ENCODE measurements at places on chromosomes 12 and 14.

DNA sequence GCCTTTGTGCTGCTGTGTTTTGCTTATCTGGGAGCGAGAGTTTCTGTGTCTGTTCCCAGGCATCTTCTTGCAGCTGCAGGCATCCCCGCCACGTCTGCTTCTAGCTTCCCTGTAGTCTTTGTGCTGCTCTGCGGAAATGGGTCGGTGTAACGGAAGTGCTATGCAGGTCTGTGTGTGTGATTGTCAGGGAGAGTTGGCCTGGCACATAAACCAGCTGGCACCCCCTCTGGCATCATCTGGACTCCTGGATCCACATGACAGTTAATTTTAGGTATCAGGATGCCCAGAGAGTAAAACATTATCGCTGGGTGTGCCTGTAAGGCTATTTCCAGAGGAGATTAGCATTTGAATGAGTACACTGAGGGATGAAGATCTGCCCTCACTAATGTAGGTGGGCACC, 9.4 kb upstream of the OASL start:
- no peak for DNase-seq

GRCh38 chr12:130640901-130641300, 75.2 kb downstream of the RIMBP2 start:
- no peak for DNase-seq

- DNase-seq = peak; percentile 22
Measured at GRCh38 chr14:23640524-23641141, 4.5 kb downstream of the DHRS2 start.

DNA sequence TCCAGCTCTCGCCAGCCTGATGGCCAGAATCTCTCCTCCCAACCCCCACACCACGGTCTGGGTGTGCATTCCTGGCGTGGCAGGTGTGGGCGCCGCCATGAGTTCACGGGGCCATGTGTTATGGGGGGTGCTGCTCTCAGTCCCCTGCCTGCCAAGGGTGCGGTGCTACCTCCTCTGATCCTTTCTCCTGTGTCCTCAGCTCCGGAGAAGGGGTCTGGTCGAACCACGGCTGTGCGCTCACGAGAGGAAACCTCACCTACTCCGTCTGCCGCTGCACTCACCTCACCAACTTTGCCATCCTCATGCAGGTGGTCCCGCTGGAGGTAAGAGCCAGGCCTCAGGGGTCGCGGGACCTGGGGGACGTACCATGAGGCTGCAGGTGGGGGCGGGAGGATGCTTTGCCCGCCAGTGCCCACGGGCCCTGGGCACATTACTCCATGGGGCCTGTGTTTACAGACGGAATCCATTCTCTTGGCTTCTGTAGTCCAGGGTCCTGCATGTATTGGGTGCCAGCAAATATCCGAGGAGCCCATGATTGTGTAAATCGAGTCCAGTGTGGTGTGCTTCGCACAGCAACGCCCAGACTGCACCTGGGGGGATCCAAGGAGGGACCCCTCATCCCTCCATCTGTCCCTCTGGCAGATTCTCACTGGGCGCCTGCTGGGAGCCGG, 130.8 kb downstream of the ADGRD1 start:
- no peak for DNase-seq

GRCh38 chr14:62896932-62897456, 148.3 kb downstream of the KCNH5 start:
- no peak for DNase-seq
